MG63 (cell line): ENCODE measurements at places on chromosomes 1 and 21.

DNA sequence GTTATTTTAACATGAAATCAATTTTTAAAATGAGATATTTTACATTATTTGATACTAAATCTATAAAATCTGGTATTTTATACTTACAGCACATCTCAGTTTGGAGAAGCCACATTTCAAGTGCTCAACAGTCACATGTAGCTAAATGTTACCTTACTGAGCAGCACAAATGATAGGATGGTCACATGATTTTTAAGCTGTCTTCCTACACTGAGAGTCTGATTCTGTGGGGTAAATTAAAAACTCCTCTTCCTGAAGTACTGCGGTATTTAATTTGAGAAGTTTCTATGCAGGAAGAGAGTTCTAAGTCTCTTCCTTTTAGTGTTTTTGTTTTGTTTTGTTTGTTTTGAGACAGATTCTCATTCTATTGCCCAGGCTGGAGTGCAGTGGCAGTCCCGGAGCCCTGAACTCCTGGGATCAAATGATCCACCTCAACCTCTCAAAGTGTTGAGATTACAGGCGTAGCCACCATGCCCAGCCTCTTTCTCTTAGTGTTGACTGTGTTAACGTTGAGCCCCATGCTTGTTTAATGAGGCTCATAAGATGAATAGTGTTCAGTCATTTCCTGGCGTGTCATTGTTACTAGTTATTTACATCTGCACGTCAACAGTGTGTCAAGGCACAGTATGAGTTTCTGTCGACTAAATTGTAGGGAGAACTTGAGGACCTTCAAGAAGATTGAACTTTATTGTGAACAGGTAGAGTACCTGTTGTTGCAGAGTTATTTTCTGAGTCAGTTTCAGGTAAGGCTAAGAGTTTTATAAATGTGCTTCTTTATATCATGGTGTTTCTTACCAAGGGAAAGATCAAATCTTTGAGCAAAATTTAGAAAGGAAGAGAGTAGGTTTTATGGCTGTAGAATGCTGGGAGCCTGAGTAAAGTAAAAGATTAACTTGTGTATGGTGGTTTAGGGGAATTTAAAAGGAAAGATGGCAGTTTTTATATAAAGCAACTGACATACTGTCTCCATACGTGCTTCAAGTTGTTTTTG is 3.3 kb downstream of the CNST start:
- DNase-seq: no peak

- no peak for DNase-seq
Measured at GRCh38 chr1:28855469-28855951, 43.5 kb downstream of the OPRD1 start.

- no peak for DNase-seq
Measured at GRCh38 chr1:145804235-145805045, 19.5 kb downstream of the RNF115 start.

- peak; percentile 56 for DNase-seq
Measured at GRCh38 chr1:47192458-47193384, 2.9 kb upstream of the PDZK1IP1 start.

- no peak for DNase-seq
Measured at GRCh38 chr21:43355925-43356289, 71.0 kb downstream of the SIK1 start.

DNA sequence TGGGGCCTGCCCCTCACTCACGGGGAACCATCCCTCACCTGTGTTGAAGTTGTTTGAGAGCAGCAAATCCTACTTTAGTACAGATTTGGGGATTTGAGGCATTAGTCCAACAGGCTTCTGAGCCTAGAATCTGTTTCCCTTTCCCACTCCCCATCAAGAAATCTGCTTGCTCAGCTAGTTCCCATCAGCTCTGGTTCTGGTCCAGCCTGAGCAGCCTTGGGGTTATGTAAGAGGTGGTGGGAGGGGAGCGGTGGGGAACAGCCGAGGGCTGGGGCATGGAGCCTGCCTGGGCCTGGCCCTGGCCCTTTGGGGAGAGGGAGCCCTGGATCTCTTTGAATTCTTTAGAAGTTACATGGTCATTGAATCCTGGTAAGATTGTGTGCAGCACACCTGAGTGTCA is 4.1 kb downstream of the GSTM5 start:
- no peak for DNase-seq

- DNase-seq: no peak
Measured at GRCh38 chr1:188027613-188028012, 1198.9 kb downstream of the PLA2G4A start.

DNA sequence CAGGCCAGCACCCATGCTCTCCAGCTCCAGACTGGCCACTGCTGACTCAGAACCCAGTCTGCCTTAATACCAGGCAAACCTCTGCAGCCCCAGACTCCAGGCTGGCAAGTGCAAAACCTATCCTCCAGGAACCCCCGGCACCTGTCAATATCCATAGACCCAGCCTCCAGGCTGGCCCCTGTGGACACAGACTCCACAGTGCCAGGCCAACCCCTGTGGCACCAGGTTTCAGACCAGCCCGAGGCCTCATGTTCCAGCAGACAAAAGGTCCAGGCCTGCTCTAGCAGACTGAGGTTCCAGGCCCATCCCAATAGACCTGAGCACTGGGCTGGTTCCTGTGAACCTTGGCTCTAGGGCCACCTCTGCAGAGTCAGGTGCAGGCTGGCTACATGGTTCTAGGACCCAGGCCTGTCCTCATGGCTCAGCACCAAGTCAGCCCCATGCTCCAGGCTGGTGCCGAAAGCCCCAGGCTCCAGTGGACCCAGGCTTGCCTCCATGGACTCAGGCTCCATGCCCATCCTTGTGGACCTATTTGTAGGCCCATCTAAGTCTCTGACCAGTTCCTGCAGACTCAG is 118.2 kb downstream of the WDR3 start:
- DNase-seq: no peak

DNA sequence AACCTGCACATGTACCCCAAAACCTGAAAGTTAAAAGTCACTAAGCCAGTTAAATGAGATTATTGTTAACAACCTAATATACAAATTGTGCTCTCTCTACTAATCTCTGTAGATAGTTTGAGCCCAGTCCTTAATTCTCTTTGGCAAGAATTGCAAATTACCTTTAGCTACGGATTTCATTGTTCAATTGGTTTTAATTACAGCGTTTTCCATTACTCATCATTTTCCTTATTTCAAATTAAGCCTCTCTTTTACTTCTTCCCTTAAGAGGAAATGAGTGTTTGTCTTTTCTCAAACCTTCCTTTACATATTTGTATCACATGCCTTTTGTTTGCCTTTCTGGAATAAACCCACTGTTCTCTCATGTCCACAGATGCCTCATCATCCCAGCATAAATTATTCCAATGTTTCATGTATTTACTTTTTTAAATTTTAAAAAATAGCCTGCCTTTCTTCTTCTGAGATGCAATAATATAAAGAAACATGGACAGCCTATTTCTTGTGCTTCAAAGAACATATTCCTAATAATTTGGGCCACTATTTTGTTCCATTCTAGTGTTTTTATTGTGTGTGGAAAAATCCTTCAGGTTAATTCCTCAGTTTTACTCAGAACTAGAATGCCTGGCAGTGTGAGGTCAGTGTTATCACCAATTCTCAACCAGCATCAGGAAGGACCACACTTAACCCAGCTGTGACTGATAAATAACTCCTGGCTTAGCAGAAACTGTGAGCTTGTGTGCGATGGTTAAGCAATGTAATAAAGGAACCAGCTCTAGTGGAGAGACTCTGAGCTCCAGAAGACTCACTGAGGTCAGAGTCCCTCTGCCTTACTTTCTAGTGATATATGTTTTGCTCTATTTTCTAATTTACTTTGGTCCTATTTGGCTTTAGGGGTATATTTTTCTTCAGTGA is 600.5 kb downstream of the LTN1 start:
- DNase-seq: no peak

GRCh38 chr1:93353286-93353685 is 7.6 kb downstream of the DR1 start:
- DNase-seq: no peak

- DNase-seq: no peak
Measured at GRCh38 chr1:31016868-31017267, 48.6 kb downstream of the PUM1 start.

GRCh38 chr1:160705742-160706141 is 5.9 kb downstream of the CD48 start:
- no peak for DNase-seq

DNA sequence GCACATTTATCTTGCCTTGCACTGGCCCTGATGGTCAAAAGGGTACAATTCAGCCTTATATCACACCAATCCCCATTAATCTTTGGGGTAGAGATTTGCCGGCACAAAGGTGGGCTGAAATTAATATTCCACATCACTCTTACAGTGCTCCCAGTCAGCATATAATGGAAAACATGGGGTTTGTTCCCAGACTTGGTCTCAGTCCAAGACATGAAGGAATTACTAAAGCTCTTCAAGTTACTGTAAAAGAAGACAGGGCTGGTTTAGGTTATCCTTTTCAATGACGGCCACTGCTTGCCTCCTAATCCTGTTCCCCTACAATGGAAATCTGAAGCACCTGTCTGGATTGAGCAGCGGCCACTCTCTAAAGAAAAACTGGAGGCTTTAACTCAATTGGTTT is 160.7 kb downstream of the IER5 start:
- no peak for DNase-seq

- no peak for DNase-seq
Measured at GRCh38 chr1:64686828-64687724, 57.8 kb upstream of the RAVER2 start.

GRCh38 chr1:29275435-29275834 is 39.1 kb downstream of the PTPRU start:
- DNase-seq: no peak

DNA sequence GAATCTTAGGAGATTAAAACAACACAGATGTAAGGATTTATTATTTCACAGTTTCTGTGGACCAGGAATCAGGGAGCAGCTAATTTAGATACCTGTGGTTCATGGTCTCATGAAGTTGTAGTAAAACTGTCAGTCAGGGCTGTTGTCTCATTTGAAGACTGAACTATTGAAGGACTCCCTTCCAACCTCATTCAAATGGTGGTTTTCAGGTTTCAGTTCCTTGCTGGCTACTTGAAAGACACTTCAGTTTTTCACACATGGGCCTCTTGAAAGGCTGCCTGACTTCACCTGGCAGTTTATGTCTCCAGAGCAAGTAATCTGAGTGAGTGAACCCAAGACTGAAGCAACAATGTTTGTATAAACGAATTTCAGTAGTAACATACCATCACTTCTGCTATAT is 915.9 kb downstream of the PLA2G4A start:
- no peak for DNase-seq

DNA sequence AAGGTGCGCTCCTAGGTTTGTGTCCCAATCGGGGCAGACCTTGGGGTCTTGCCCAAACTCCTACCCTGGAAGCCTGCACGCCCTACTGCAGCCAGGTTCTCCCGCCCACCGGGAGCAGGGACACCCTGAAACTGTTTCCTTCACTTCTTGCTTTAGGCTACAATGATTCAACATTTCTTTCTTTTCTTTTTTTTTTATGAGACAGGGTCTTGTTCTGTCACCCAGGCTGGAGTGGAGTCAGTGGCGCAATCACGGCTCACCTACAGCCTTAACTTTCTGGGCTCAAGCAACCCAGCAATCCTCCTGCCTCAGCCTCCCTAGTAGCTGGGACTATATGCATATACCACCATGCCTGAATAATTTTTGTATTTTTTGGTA is 75.8 kb downstream of the ITPKB start:
- DNase-seq: no peak

- DNase-seq: no peak
Measured at GRCh38 chr1:34973326-34973725, 11.8 kb downstream of the TMEM35B start.

GRCh38 chr1:176560681-176561080 is 97.7 kb downstream of the PAPPA2 start:
- DNase-seq: no peak

- DNase-seq: no peak
Measured at GRCh38 chr1:38932571-38932970, 9.1 kb downstream of the RHBDL2 start.
